ENCODE measurements at places on chromosomes 5 and 9.

DNA sequence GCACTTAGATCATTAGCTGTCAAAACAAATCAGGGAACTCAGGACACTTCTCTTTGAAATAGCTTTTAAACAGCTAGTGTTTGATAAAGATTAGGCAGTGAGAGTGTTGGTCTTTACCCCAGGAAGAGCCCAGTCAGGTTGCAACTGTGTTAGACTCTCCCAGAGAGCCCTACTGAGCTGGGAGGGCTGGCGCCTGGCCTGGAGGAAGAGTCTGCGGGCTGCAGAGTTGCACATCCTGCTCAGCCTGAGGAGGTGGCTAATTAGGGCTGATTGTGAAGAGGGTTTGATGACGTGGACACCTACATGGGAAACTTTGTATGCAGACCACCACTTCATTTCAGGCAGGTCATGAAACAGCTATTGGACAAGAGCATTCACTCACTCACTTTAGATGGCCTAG is 112.0 kb downstream of the TMEM174 start:
- DNase-seq = no peak

- DNase-seq = peak; percentile 80
Observed at GRCh38 chr9:127572961-127573721, 38.9 kb upstream of the STXBP1 start.

DNA sequence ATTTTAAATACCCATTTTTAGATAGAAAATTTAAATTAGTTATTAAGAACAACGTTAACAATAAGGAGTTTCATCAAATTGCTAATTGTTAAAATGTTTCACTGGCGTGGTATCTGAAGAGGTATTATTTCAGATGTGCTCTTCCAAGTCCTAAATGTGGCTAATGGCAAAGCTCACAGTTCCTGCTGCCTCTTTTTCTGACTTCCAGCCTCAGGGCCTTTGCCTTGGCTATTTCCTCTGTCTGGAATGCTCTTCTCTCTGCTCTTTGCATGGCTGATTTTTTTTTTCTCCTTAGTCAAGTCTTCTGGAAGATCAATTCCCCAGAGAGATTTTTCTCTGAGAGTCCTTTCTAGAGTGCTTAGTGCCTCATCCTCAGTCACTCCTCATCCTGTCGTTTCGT is 9.6 kb upstream of the SSBP2 start:
- DNase-seq = no peak

GRCh38 chr5:23025629-23026233 is 172.6 kb upstream of the CDH12 start:
- peak; percentile 36 for DNase-seq

DNA sequence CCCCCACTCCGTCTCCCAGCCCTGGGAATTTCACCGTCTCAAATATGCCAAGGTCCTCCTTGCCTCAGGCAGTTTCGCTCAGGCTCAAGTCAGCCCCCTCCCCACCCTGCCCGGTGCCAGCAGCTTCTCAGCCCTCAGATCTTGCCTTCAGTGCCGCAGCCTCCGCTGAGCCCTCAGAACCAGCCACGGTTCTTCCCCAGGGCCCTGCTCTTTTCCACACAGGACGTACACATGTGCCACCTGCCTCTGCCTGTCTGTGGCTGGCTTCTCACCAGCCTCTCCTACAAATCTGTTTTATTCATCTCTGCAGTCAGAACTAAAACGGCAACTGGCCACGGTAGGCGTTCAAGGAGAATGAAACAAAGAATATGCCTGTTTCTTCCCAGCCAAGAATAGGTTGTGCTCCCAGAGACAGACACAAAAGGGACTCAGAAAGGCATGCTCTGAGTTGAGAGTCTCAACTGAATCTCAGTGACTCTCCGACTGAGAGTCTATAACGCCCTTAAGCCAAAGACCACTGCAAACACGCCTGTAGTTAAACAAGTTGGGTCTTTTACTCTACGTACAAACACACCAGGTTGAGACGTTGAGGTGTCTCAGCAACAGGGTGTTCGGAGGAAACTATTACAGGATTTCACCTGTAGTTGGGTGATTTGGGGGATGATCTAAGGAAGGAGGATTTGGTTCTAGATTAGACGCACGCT is 10.6 kb upstream of the GRIN1 start:
- DNase-seq = no peak

- no peak for DNase-seq
Observed at GRCh38 chr9:136543830-136544547, 1.9 kb downstream of the NOTCH1 start.

- DNase-seq = no peak
Observed at GRCh38 chr9:23153058-23153457, 673.0 kb downstream of the ELAVL2 start.

GRCh38 chr9:38687389-38687842 is 32.5 kb downstream of the FAM240B start:
- DNase-seq = peak; percentile 32

- DNase-seq = peak; percentile 43
Observed at GRCh38 chr5:151492729-151493128, 45.3 kb downstream of the SLC36A1 start.

- no peak for DNase-seq
Observed at GRCh38 chr5:159632866-159633265, 283.4 kb upstream of the ADRA1B start.

DNA sequence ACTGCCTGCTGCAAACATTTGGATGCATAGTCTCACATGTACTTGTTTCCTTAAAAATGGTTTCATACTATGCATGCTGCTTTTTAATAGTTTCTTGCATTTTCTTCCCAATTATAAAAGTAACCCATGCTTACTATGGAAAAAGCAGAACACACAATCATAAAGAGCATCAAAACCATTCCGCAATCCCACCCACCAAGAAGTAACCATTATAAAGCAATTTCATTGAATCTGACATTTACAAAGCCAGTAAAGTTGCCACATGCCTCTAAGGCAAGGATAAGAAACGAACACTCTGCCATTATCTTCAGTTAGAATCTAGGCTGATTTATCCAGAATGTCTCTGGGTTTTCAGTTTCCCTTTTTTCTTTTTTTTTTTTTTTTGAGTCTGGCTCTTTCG is 92.7 kb upstream of the OSMR start:
- no peak for DNase-seq

DNA sequence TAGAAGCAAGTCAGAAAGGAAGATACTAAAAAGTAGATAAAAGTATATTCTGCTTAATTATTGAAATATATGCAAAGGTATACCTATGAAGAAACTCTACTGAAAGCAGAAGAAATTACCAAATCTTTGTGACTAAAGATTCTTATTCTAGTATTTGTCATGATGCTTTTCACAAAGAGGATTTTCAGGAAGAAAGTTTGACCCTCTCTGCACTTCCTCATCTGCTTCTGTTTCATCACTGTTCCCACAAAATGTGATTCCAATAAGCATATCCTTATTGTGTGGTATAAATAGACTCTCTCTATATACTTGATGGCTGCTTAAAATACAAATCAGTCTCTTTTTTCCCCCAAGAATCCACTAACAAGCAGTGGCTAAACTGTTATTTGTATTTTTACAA is 2139.6 kb upstream of the ACO1 start:
- no peak for DNase-seq

DNA sequence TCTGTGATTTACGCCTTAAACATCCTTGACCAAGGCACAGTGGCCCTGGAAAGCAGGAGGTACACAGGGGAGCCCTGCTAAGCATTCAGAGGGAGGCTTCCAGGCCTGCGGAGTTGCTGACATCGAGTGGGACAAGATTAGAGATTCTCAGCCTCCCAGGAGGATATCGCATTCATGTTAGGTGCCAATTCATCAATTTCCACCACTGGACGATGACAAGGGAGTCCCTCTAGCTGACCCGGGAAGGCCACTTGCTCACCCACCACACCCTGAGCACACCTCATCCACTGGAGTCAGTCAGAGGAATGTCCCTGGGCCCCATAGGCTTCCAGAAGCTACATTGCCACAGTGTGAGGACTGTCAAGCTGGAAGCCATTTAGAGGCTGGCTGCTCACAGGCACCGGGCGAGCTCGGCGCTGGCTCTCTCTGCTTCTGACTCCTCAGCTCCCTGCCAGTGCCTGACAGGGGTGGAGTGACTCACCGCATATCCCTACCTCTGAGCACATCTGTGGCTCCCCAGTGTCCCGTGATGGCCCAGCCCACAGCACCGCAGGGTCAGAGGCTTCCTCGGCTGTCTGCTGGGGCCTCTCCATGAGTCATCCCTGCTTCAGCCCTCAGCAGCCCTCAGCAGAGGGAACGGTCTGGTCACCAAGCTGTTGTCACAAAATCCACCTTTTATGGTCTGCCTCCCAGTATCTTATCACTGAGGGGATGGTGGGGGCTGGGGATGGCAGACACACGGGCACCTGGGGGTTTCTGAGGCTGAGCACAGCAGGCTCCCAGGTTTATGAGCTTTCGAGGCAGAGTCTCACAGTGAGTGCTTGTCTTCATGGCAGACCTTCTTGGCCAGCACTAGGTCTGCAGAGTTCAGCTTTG is 117.5 kb downstream of the ZNF608 start:
- DNase-seq = peak; percentile 93
